ENCODE measurements at places on chromosomes 13 and 19.

- no peak for DNase-seq
Measured at GRCh38 chr13:114035186-114035582, 61.3 kb upstream of the C13orf46 start.

DNA sequence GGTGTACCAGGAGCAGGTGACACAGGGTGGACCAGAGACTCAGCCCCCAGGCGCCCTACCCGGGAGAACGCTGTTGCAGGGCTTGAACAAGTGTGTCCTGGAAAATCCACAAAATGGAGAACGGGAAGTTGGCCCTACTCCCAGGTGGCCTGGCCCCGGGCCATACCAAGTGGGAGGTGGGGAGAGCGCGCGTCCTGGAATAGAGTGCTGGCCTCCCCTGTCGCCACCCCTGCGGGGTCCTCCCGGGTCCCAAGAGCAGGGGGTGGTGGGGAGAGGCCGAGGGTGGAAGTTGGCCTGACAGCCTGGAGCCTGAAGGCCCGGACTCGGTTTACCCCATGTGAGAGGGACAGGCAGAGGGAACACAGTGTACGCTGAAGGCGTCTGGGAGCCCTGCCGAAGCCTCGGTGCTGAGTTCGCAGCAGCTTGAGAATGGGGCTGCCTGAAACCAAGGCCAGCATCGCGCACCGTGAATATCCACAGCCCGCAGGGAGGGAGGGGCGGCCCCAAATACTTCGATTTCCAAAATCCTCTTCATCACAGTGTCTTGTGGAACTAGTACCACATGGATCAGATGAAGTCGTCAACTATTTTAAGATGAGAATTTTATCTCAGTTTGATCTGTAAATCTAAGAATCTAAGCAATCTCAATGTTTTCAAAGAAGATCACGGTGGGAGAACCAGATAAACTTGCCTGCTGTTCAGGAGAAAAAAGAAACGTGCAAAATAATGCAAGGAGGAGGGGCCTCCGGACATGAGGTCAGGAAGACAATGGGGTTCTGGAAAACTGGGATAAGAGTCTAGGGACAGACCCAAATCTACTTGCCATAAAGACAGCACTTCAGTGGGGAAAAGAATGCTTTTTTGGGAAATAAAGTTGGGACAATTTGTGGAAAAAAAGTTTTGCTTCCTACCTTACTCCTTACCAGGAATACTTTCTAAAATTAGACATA lies 10.4 kb upstream of the KLF16 start:
- no peak for DNase-seq

GRCh38 chr13:103866048-103866447 lies 799.8 kb upstream of the SLC10A2 start:
- no peak for DNase-seq

- no peak for DNase-seq
Measured at GRCh38 chr13:93963266-93964145, 516.0 kb downstream of the DCT start.

DNA sequence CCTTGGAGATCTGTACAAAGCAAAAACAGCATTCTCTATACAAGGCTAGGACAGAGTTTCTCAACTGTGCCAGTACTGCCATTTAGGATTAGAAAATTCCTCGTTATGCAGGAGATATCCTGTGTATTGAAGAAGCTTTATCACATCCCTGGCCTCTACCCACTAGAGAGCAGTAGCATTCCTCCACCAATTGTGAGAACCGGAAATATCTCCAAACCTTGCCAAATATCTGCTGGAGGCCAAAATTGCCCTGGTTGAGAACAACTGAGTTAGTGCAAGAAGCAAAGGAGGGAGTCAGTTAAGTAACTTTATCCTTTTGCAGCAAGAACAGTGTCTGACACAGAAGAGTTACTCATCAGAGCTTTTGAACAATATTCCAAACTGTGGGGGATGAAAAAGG lies 16.2 kb upstream of the FREM2 start:
- DNase-seq, result no peak

DNA sequence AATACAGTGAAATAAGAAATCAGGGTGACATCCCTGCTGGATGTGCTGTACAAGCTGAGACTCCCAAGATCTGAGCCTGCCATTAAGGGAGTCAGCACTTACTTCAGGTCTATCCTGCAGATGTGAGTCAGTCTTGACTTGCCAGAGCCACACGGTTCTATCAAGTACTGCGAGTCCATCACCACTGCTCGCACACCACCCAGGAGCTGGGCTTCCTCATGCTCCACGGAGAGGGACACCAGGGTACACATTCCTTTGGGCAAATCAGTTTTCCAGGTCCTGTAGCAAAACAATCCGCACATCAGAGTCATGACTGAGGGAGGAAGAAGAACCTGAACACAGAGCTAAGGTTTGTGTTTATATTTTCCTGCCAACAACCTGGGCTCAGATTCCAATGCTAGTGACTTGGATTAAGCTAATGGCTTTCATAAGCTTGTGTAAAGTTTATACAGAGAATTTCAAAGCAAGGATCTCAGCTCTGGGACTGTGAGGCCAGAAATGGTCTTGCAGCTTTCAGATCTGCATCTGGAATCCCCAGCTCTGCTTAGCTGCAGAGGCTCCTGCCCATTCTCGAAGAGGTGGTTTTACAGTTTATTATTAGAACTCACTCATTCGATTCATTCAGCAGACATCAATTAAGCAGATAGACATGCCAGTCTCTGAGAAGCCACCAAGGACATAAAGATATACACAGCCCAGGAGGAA lies 90.6 kb downstream of the KL start:
- DNase-seq, result no peak

DNA sequence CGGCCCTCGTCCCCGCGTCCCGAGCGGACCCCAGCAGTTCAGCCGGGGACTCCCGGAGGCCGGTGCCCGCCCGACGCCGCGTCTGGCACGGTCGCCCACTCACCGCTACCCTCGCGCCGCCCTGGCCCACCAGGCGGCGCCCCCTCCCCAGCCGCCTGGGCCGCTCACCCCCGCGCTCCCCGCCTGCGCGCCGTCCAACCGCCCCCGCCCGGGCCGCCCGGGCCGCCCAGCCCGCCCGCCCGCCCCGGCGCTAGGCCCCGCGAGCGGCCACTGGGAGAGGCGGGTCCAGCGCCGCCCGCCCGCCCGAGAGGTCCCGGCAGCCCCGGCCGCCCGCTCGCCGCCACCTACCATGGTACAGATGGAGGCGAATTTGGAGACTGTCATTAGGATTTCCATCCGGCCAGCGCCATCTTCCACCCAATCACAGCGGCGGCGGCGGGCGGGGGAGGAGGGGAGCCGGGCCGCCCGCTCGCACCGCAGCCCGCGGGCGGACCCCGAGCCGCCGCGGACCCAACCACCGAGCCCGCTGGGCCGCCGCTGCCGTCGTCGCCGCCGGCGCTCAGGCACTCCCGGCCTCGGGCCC lies at the start of gene USP12:
TSS of gene USP12 (minus strand) at position 568 of the 583 bp plus-strand sequence. CDS start at position 396, 172 bp downstream.
- no peak for DNase-seq

GRCh38 chr19:12596927-12597548 lies 13.6 kb downstream of the ZNF490 start:
- no peak for DNase-seq

DNA sequence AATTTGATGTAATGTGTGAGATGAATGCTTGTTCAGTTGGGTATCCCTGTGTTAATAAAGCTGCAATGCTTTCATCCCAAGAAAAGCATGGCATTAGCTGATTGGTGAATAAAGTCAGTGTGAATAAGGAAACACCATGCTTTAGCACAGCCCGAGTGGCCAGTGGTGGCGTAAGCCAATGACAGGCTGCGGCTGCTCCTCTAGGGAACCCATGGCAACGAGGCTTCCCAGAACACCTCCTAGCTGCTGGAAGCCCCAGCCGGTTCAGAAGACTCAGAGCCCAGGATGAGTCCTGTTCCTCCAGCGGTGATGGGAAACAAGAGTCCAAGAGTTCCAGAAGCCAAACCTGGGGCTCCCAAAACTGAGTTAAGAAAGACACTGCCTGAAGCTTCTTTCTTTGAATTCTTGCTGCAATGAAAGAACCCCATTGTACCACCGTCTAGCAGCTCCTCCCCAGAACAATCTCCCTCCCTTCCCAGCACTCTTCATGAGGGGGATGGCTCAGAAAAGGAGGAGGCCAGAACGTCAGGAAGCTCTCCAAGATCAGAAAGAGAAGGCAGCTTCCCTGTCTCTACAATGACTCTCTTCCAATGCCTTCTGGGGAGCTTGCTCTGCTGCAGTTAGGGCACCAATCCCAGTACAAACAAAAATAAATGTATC lies 58.2 kb downstream of the TSHZ3 start:
- no peak for DNase-seq

DNA sequence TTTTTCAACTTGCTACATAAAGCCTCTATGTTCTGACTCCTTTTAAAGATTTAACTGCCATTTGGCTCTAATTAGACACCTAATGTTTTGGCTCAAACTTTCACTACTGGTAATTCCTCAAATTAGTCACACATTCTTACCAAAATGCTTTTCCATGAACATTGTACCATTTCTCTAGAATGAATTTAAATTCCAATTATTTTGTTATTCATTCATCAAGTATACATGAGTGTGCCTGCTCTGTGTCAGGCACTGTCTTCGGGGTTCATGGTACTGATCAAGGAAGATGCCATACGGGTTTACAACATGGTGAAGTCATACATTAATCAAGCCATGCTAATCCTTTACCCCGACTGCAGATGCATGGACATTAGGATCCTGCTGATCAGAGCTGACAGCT lies 69.1 kb upstream of the POSTN start:
- DNase-seq, result no peak

DNA sequence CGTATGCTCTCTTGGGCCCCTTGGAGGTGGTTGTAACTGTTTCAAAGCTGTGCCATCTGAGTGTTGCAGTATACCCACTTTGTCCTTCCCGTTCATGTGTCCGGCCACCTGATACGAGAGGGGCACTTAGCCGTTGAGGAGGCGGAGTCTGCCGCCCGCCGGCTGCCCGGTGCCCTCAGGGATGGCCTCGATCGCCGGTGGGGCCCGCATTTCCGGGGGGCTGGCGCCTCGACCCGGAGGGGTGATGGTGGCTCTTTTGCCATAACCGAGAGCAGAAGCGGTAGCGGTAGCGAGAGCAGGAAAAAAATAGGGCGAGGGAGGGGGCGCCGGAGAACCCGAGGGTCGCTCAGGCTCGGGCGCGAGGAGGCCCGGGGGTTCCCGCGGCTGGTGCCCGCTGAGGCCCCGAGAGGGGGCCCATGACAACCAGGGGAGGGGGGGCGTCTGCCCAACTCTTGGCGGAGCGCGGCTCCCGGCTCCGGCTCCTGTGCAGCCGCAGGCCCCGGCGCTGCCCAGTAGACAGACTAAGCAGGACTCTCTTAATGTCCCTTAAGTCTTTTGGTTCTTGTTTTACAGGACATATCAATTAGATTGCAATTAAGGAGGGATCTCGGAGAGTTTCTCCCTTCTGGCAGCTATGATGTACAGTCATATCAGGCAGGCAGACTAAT lies 342.7 kb upstream of the SGCG start:
- no peak for DNase-seq

DNA sequence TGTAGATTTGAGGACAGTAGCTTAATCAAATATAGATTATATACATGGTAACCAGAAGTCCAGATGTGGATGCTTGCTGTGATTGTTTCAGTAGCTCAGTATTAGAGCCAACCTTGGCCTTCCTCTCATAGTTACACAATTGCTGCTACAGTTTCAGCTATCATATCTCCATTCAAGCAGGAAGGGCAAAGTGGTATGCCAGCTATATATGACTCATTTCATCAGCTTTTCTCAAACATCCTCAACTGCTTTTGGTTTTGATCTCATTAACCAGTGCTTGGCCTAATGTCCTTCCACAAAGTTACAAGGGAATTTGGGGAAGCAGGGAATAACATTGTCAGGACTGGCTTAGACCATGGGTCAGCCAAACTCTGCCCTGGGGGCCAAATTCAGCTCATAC lies 73.0 kb upstream of the MAB21L1 start:
- DNase-seq, result no peak

DNA sequence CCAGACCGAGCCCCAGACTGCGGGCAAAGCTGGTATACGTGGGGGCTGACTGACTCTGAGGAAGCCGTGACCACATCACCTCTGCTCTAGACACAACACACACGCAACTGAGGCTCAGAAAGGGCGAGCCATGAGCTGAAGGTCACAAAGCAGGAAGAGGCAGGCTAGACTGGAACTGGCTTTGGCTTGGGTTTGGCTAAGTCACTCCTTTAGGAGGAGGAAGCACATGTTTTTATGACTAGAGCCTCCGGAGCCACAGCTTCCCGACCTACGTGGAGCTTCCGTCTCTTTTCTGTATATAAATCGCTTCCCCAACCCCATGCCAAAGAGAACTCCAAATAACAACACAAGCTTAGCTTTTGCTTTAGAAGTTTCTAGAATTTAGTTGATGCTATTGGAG lies 48.0 kb downstream of the RFX2 start:
- DNase-seq, result no peak

DNA sequence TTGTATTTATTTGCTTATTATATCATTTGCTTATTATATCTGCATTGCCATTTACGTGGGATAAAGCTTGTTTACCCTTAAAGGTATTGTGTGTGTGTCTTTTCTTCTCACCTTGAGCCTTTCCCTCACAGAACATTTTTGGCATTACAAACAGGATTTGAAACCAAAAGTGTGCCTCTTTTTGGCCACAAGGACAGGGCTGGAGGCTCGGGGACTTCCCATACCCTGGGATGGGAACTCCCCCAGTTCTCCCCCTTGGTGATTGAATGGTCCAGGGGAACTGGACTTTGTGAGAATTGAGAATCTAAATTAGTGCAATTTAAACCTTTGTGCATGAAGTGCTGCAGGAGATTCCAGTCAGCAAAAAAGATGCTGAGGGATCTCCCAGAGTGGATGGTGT lies 2.4 kb upstream of the ZNF506 start:
- no peak for DNase-seq

- DNase-seq, result no peak
Measured at GRCh38 chr19:29596885-29597525, 9.1 kb upstream of the POP4 start.

DNA sequence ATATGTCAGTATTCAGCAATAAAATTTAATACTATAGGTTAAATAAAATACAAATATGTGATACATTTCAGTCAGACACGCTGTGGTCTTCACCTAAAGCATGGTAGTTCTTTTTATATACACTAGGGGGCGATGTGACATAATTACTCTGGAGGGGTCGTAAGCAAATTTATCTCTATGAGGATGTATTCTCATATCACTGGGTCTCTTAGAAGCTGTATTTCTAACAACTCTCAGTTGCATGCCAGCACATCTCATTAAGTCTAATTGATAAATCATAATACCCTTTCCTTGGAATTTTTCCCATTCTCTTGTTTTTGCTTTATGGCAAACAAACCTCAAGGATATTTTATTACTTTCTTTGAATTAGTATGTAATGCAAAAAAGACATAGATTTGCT lies 3.9 kb upstream of the PCDH17 start:
- no peak for DNase-seq

- no peak for DNase-seq
Measured at GRCh38 chr13:112150352-112150751, 83.4 kb downstream of the SOX1 start.
